ENCODE measurements at places on chromosomes 16 and 17. TPM values are rescaled to one million over a fixed set of nuclear protein-coding genes. Genes with fewer than 3 reads are reported as not detected.

Gene ZNF200
- 11.6 TPM for total RNA-seq

Gene SLFN5
- total RNA-seq, result 211 TPM

Gene VAT1L
- total RNA-seq, result under 0.01 TPM

Gene MPV17L
- total RNA-seq, result 0.36 TPM

Gene NPIPB2
- total RNA-seq, result 1.8 TPM

Gene DOC2A
- total RNA-seq, result not detected

Gene SDR42E1
- total RNA-seq, result 1.4 TPM

Gene QRICH2
- total RNA-seq, result 3.6 TPM

Gene B3GNT9
- total RNA-seq, result 54.8 TPM

Gene CDR2L
- total RNA-seq, result 15.9 TPM

Gene XYLT1
- 43.4 TPM for total RNA-seq

Gene RHBDL1
- total RNA-seq, result 0.88 TPM

Gene NECAB2
- total RNA-seq, result 0.29 TPM

Gene PSMC3IP
- 1.8 TPM for total RNA-seq

Gene TAC4
- total RNA-seq, result not detected

Gene GSG1L
- total RNA-seq, result not detected

Gene MAF
- total RNA-seq, result 31.8 TPM

Gene CCDC40
- total RNA-seq, result 11.8 TPM

Gene HNF1B
- total RNA-seq, result not detected

Gene CBFB
- total RNA-seq, result 63.0 TPM

Gene WNT3
- 0.88 TPM for total RNA-seq

Gene KRT36
- 0.36 TPM for total RNA-seq

Gene GNPTG
- total RNA-seq, result 69.1 TPM

Gene ODAD4
- 1.5 TPM for total RNA-seq

Gene KCNJ16
- total RNA-seq, result not detected

Gene GDPD3
- 0.88 TPM for total RNA-seq

Gene TBC1D3I
- 0.36 TPM for total RNA-seq

Gene HBA2
- not detected for total RNA-seq

Gene SLC12A4
- 79.3 TPM for total RNA-seq

Gene IL34
- total RNA-seq, result 5.6 TPM

Gene ZNF385C
- total RNA-seq, result not detected

Gene SPATA33
- 3.3 TPM for total RNA-seq

Gene SHISA6
- total RNA-seq, result not detected

Gene DNAH9
- total RNA-seq, result not detected

Gene MGAT5B
- 0.59 TPM for total RNA-seq

Gene PIK3R5
- total RNA-seq, result 0.36 TPM

Gene SLC6A4
- total RNA-seq, result 0.36 TPM

Gene NFATC2IP
- total RNA-seq, result 18.1 TPM

Gene KRT40
- not detected for total RNA-seq

Gene LLGL2
- total RNA-seq, result 0.59 TPM

Gene PLCD3
- total RNA-seq, result 47.7 TPM

Gene CHST5
- total RNA-seq, result under 0.01 TPM

Gene PIRT
- not detected for total RNA-seq

Gene PRR11
- 418 TPM for total RNA-seq
